ENCODE measurements at places on chromosomes 5 and 9.

GRCh38 chr9:113528088-113528487 is 64.6 kb downstream of the RGS3 start:
- DNase-seq = no peak

- no peak for DNase-seq
Observed at GRCh38 chr5:69007163-69007562, 86.7 kb upstream of the SLC30A5 start.

- DNase-seq = no peak
Observed at GRCh38 chr9:116232424-116233159, 79.0 kb downstream of the PAPPA start.

GRCh38 chr9:82295181-82295580 is 306.6 kb downstream of the SPATA31D1 start:
- DNase-seq = no peak

DNA sequence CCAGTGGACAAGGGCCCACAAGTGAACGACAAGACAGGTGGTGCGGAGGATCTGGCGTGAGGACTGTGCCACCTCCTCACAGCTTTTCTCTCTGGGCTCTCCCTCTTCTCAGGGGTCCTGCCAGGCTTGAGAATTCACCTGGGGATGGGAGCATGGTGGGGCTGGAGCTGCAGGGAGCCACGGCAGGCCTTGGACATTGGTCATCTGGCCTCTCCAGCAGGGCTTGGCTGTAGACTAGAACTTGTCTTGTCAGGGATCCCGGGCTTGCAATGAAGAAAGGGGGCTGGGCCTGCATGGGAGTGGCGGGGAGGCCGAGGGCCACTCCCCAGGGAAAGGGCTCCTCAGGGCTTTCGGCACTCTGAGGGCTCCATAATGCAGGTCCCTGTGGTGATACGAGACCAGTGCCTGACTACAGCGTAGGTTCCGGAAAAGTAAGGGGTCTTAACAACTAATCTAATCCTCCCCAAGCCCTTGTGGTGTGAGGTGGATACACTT is 126.7 kb downstream of the MACROH2A1 start:
- DNase-seq = no peak

DNA sequence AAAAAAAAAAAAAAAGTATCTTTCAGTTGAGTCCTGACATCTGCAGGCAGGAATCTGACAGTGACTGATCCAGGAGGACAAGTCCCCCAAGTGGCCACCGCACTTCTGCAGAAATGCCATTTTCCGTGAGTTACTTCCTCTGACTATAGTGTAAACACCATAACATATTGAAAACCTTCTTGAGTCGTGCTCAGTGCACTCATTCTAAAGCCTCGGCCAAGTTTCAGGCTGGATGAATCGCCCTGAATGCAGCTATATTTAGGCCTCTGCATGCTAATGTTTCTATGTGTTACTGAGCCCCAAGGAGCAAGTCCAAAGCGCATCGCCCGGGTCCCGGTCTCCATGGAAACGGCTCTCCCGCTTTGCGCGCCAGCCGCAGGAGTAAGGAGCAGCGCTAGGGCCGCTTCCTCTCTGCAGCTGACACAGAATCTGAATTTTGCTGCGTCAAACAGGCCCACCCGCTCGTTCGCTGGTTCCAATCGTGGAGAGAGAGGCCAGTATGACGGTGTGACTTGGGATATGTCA is 335.4 kb downstream of the MSX2 start:
- DNase-seq = no peak

DNA sequence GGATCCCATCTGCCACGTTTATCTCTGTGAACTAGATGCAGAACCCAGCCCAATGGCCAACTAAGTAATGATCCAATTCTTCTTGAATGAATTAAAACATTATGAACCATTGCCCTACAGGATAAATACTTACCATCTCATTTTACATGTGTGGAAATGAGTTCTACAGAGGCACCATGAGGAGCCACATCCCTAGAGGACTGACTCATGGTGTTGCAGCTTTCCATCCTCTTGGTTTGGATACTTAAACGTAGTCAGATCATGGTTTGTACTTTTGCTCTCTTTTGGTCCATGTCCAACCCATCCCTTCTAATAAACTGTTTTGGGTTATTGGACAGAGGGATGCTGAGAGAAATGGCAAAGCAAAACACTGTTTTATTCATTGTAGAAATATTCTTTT is 484.8 kb downstream of the EBF1 start:
- DNase-seq = no peak

GRCh38 chr5:172171118-172171517 is 16.9 kb downstream of the STK10 start:
- no peak for DNase-seq

- no peak for DNase-seq
Observed at GRCh38 chr5:116573279-116573701, 1.3 kb downstream of the SEMA6A start.

GRCh38 chr9:99008203-99008602 is 64.5 kb downstream of the COL15A1 start:
- DNase-seq = no peak

GRCh38 chr9:133692364-133692985 is 45.7 kb downstream of the SARDH start:
- no peak for DNase-seq

DNA sequence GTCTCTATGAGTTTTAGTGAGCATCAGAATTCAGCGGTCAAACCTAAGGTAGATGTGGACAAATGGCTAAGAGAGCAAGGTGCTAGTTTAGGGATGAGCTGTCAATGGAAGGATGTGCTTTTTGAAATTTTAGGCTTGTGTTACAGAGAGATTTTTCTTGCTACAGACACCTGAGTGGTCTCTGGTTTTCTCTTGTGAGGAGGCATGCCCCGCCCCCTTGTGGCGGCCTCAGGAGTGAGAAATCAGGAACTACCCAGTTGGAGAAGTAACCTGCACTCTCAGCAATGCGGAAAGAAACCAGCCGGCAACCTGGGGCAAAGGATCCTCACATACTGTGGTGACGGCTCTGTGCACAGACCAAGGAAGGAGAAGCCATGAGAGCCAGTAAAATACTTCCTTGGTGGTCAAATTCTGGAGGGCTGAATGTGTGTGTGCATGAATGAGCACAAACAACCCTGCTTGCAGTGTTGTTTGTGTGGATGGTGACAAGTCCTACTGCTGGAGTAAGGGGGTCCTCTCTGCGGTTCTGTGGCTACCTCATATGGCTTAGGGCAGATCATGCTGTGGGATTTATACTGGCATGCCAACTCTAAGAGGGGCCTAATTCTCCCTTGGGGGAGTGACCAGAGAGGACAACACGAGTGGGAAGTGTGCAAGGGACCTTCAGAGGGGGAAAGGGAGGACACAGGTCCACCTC is 16.7 kb upstream of the HSD17B4 start:
- DNase-seq = no peak

- no peak for DNase-seq
Observed at GRCh38 chr9:90967145-90967538, 165.5 kb downstream of the SYK start.

DNA sequence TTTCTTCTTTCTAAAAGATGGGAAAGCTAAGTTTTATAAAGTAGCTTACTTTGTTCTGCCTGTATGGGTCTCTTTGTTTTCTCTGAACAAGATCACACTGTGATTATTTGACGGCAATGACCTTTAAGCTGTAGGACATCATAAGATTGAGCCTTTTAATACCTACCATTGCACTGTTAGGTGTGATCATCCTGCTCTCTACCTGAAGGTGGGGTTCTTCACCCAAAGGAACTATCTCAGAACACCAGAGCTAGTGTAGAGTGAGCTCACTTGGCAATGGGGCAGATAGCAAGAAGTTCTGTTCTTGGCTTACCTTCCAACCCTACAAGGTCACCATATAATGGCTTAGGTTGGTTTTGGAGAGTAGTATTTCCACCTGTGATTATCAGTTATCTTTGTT is 200.2 kb downstream of the SPATA31D1 start:
- no peak for DNase-seq

- DNase-seq = no peak
Observed at GRCh38 chr5:58156973-58157701, 302.7 kb downstream of the PLK2 start.

- no peak for DNase-seq
Observed at GRCh38 chr5:14745753-14746152, 81.2 kb downstream of the OTULIN start.

GRCh38 chr9:100498592-100498991 is 25.6 kb downstream of the TMEFF1 start:
- DNase-seq = no peak

DNA sequence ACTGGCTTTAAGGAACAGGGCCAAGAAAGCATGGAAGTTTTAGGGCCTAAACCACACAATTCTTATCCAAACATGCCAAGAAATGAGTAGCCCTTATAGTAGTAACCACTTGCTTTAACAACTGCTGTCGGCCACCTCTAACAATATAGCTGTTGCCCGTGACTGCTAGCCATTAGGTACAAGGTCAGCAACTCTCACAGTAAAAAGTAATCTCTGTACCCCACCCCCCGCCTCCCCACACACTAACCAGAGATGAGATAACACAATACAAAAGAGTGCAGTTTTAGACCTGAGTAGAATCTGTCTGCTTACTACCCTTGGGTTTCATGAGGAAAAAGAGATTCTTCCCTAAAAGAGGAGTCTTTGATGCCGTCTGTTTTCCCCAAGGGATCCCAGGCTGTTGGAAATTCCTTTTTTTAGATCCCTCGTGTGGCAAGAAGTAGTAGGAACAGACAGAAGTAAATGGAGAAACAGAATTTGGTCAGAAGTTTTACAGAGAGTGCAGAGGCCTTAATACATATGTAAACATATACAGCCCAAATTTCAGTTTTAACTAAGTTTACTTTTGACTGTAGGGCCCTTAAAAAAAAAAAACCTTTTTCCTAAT is 94.3 kb downstream of the WDR41 start:
- DNase-seq = no peak

DNA sequence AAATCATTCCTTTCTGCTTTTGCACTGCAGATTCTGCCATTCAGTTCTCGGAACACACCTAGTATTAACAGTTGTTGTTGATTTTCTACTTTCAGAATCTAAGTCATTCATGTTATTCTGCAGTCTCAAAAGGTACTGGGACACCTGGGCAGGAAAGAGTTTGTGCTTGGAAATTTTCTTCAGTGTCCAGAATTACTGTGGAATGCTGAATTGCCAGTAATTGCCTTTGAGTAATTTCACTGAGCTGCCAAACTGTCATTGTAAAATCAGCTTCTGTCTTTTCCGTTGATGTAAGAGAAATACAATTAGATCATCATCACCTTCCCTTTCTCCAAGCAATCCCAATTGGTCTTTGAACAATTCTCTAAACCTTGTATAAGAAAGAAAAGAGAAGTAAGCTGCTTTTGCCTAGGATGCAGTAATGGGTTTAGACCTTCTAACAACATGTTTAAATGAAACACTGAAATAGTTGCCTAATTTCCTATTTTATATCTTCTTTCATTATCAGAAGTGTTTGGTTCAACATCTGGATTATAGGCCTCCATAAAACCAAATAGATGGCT is 75.7 kb upstream of the TGFBR1 start:
- DNase-seq = no peak

DNA sequence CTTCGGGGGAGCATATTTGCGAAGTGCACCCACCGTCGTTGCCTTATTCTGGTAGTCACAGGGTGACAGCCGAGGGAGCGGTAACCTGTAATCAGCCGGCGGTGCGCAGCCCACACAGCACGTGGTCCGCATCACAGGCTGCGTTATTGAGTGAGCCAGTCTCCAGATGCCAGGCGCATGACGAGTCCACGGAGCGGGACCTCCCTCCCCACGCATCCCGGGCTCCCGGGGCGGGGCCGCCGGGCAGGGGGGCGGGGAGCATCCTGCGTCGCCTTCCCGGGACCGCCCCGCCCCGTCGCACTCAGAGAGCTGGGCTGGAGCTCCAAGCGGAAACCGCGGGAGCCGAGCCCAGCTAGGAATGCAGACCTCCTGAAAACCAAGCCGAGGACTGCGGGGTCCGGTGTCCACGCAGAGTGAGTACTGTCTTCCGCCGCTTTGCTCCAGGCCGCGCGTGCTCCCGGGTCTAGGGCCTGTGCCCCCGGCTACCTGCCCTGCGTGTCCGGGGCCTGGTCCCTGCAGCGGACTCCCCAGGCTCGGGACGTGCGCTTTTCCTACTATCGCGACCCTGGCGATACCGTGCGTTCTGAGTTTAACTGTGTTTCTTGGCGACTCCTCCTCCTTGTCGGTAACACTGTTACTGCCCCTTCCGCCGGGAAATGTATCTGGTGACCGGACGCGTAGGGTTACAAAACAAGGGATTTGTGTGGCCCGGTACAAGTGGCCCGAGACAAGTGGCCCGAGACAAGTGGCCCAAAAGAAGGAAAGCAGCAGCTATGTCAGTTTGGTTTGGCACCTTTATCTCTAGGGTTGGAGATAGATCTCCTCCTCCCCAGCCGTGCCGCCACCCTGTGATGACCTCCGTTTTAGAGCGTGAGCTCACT is 40.6 kb downstream of the CAST start:
- peak; percentile 91 for DNase-seq

GRCh38 chr5:157555037-157555640 is 20.4 kb downstream of the ADAM19 start:
- no peak for DNase-seq

DNA sequence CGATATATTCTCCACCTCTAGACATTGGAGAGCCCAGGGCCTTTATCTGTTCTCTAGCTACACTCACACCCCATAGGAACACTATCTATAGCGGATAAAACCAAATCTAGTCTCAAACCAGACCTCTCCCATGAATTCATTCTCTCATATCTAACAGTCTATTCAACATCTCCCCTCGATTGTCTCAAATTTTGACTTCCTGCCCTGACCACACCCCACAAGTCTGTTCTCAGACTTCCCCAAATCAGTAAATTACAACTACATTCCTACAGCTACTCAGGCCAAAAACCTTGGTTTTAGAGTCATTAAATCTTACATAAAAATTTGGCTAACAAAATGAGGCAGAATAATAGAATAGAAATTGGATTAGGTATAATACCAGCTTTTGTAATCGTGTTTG is 12.5 kb upstream of the SLC1A3 start:
- DNase-seq = no peak

DNA sequence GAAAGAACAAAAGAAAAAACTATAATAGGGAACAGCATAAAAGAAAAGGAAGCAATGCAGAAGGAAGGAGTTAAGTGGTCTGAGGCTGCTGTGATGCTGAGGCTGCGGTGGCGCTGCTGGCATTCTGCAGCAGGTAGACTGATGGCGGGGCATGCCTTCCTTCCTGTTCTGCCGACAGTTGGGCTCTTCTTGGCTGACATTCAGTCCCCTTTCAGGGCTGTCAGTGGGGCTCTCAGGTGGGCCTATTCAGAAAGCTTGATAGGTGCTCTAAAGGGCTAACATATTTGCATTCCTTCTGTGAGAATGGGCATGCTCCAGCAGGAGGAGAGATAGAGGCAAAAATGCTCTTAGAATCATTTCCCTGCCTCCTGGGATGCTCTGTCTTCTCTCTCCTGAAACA is 5.1 kb upstream of the CLINT1 start:
- DNase-seq = no peak

- no peak for DNase-seq
Observed at GRCh38 chr5:17076272-17076671, 140.2 kb upstream of the MYO10 start.

GRCh38 chr5:145160679-145161078 is 674.5 kb downstream of the PRELID2 start:
- DNase-seq = no peak
